ENCODE measurements at places on chromosomes 7 and 10.

DNA sequence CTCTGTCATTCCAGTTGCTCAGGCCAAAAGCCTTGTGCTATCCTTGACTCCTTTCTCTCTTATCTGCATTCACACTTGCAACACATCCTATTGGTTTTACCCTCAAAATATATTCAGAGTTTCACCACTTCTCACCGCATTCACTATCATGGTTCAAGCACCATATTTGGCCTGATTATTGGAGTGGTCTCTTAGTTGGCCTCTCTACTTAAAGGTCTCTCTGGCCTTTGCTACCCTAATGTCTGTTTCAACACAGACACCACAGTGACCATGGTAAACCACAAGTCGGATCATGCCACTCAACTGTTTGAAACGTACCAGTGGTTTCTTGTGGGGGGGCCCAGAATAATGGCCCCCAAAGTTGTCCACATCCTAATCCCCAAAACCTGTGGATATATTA is 15.2 kb upstream of the PDZD8 start:
- no peak for DNase-seq

- no peak for DNase-seq
Observed at GRCh38 chr7:91353848-91354247, 89.6 kb downstream of the FZD1 start.

- DNase-seq = no peak
Observed at GRCh38 chr10:38038932-38039245, 28.4 kb downstream of the ZNF33A start.

DNA sequence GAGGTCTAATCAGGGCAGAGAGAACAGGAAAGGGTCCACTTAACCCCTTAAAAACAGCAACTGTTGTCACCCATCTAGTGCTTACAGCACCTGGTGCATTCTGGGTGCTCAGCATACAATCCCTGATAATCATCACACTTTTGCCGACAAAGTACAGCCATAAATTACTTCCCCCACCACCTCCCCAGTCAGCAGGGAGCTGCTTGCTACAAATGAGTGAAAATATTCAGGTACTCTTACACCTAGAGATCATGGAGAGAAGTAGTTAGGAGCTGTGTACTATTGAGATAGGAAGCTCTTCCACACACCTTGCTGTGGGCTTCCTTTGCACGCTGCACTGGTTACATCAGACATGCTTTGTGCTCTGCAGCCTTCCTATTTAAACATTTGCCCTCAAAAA is 723.5 kb upstream of the GALNT17 start:
- DNase-seq = no peak

DNA sequence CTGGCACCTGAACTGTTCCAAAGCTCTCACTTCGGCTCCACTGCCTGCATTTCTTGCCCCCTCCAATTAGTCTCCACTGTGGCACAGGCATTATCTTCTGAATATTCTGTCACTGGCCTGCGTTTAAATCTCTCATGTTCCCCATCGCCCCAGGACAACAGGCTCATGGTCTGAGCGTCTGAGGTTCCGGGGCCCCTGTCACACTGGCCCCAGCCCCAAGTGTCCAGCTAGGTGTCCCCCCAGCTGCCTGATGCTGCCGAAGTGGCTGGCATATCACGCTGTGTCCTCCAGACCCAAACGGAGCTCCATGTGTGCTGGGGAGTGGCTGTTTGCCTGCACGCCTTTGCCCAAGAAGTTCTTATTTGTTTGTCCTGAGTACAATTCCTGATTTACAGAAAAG is 135.4 kb downstream of the TACC2 start:
- no peak for DNase-seq

GRCh38 chr10:6699336-6699735 is 119.3 kb upstream of the PRKCQ start:
- no peak for DNase-seq

DNA sequence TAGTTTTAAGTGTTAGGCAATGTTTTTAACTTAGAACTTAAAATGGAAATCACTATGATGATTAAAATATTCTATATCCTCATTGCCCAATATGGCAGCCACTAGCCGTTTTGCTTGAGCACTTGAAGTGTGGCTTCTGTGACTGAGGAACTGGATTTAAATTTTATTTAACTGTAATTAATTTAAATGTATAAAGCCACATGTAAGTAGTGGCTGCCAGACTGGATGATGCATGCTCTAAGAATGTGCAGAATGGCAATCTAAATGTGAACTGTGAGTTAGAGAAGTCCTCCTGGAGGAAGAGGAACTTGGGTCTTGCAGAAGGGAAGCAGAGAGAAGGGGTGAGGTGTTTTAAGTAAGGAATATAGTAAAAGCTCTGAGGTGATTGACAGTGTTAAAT is 451.4 kb downstream of the SUGCT start:
- DNase-seq = no peak

- DNase-seq = no peak
Observed at GRCh38 chr7:50309721-50310120, 5.2 kb downstream of the IKZF1 start.

All from activated naive CD8-positive, alpha-beta T cell treated with anti-CD3 and anti-CD28 coated beads, Interleukin-2, amount 50 U/mL, for 16 hours (primary cell).